Smooth muscle cell of the pulmonary artery (primary cell): ENCODE measurements at places on chromosomes 1 and 21. TPM values are rescaled to one million over a fixed set of nuclear protein-coding genes. Genes with fewer than 3 reads are reported as not detected.

Gene IRF2BP2
- total RNA-seq = 106 and 128 TPM in 2 replicates

Gene PSMG1
- total RNA-seq = 28.0 and 35.1 TPM in 2 replicates

Gene C1orf87
- not detected in 2 replicates for total RNA-seq

Gene S100A14
- 0.13 TPM in 1 of 2 replicates, not detected in the other for total RNA-seq

Gene TMEM269
- total RNA-seq = 0.03 and 0.07 TPM in 2 replicates
